ENCODE measurements at places on chromosomes 6 and 20.

DNA sequence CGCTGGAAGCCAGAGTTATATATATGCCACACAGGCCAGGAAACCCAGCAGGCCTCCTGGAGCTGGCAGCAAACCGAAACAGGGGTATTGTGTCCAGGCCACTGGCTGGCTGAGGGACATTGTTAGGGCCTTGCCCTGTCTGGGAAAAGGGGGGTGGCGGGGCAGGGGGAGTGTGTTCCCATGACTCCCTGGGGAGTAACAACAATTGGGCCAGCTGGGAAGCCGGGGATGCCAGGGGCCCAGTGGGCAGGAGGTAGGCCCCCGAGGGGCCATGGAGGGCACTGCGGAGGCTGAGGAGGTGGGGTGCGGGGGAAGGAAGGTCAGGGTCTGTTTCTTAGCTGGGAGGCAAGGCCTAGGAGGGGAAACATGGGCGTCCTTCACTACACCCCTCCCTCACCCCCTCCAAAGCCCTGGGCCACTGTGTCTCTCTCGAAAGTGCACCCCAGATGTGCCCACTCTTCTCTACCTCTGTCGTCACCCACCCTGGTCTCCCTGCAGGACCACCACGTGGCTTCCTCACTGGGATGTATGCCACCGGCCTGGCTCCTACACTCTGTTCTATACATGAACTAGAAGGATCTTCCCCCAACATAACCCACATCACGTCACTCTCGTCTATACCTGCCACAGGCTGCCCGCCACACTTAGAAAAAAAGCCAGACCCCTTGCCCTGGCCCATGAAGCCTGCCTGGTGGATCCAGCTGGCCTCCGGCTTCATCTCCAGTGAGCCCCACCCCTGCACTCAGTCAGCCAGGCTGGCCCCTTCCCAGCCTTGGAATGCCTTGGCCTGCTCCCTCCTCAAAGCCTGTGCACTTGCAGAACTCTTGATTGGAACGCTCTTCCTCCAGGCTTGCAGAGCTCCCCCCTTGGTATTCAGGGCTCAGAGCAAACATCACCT lies 7.8 kb upstream of the E2F1 start:
- DNase-seq: no peak

- DNase-seq: no peak
These were observed 332.0 kb downstream of the HAO1 start for GRCh38 chr20:7608250-7608649.

DNA sequence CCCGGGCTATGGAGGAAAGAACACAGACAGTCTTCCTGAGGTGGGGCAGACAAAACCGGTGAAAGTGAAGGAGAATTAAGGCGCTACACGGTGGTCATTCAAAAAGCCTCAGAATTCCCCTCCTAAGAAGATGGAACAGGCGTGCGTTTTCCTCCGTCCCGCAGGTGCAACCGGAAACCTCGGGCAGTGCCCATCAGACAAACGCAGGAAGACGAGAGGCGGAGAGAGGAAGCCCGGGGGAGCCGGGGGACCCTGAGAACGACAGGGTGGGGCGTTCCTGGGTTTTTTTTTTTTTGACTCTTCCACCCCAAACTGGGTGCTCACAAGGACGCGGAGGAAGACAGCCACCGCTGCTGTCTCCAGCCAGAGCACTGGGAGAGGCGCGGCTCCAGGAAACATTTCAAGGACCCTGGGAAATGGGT lies 25.4 kb downstream of the TTLL2 start:
- no peak for DNase-seq

DNA sequence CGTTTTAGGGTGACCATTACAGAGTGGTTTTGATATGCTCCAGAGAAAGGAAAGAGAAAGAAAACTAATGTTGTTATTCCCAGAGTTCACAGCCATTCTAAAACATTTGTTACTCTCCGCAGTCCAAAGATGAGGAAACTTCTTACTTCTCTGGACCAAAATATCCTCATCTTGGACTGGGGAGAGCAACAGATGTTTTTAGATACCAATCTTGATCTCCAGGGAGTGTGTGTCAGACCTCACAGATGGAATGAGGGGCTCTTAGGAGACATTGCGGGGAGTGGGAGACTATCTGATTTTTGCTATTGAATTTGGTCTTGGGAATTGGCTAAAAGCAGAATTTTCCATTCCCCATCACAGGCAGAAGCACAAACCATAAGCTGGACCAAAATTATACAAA lies 110.8 kb downstream of the TNFAIP3 start:
- DNase-seq: no peak

DNA sequence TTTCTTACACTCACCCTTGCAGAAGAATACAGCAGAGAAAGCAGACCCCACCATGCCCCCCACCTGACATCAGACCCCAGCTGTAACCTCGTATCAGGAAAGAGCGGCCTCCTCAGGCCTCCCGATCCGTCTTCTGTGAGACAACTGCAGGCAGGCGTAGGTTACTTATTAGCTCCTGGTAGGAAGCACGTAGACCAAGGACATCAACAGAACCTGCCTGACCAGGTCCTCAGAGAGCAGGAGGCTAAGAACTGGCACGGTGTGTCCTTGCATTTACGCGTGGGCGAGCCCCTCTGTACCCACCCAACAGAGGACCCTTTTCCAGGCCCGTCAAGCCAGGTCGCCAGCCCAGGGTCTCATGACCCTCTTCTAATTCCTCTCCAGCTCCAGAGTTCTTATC lies 51.0 kb downstream of the ABHD12 start:
- DNase-seq: no peak

DNA sequence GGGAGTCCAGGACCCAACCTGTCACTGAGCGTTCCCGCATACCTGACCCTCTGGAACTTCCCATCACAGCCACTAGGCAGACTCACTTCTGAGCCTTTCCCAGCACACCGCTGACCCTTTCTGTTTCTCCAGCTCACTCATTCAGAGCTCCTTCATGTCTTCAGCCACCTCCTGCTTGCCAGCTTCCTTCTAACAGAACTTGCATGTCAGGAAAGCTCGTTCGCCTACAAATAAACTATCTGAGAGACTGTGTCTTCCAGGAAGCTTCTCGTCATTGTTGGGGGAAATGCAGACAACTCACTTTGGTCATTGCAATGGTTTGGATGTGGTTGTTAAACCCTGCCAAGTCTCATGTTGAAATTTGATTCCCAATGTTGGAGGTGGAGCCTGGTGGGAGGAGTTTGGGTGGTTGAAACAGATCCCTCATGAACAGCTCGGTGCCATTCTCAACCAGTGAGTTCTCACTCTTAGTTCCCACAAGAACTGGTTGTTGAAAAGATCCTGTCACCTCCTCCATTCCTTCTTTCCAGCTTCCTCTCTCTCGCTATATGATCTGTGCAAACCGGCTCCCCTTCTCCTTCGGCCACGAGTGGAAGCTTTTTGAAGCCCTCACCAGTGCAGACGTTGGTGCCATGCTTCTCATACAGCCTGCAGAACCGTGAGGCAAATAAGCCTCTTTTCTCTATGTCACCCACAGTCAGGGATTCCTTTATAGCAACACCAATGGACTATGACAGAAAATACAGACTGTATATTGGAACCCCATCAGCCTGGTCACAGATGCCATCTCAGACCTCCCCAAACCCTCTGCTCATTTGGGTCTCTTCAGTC lies 1.4 kb upstream of the MUC21 start:
- no peak for DNase-seq

GRCh38 chr6:149488815-149489214 lies 4.0 kb upstream of the ZC3H12D start:
- DNase-seq: no peak

- DNase-seq: no peak
These were observed 49.4 kb upstream of the TOP1 start for GRCh38 chr20:40979247-40979646.

- DNase-seq: no peak
These were observed 8.8 kb downstream of the MYL9 start for GRCh38 chr20:36549942-36550789.

DNA sequence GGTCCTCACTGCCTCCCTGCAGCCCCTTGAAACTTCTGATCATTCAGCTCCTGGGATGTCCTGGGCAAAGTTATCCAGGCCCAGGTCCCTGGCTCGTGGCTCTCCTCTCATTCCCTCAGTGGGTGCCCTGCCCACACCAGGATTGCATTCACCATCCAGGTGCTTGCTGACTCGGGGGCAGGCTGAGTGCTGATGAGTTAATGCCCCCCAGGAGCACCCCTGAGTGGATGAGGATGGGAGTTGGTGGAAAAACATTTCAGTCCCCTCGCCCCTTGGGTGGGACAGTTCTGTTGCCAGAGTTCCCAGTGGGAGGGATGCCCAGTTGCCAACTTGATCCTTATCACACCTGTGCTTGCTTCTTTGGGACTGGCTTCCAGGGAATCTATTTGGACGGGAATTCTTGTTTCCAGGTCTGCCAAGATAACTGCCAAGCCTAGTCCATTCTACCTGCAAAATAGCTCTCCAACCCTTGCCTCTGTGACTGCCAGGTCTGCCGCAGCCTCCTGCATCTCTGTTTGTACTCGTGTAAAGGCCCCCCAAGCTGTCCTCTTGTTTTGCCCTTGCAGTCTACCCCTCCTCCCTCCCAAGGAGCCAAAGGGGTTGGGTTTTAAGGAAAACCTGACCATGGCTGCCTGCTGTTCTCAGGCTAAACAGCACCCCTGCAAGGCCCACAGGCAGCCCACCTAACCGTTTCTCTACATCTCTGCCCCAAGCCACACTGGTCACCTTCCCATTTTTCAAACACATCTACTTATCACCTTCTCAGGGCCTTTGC lies 11.6 kb upstream of the RSPO4 start:
- no peak for DNase-seq

DNA sequence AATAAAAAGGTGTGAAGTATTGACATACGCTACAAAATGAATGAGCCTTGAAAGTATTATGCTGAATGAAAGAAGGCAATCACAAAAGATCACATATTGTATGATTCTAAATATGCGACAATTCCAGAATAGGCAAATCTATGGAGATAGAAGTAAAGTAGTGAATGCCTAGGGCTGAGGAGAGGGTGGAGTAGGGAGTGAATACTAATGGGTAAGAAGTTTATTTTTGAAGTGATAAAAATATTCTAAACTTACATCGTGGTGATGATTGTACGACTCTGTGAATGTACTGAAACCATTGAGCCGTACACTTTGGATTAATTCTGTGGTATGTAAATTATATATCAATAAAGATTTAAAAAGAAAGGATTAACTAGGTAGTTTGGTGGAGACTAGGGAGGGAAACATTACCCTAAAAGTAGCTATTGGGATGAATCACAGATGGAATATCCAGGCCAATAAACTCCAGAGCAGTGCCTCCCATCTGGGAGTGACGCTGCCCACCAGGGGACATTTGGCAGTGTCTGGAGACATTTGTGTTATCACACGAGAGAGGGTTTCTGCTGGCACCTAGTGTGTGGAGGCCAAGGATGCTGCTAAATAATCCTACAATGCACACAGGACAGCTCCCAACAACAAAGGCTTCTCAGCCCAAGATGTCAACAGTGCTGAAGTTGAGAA lies 214.2 kb upstream of the PCSK2 start:
- no peak for DNase-seq

DNA sequence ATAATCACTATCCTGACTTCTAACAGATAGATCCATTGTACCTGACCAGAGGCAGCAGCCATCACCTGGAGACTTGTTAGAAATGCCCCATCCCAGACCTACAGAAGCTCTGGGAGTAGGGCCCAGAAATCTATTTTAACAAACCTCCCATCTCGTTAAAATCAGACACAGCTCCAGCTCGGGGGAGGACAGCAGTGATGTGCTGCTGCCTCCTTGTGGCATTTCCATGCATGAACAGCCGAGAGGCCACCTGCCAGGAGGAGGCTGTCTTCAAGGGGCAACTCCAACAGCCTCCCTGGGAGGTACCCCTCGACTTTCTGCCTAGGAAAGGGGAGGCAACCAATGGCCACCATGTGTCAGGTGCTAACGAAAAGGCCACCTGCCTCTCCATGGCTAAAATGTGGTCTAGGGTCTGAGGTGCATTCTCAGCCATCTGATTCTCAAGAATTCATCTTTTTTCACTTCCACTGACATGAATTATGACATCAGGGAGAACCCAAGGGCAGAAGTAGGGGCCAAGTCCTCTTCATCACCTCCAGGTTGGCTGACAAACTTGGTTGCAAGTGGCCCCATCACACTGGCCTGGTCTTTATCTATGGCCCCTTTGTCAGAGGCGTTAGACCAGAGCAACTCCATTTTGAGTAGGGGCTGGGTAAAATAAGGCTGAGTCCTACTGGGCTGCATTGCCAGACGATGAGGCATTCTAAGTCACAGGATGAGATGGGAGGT lies 12.2 kb upstream of the KCNK15 start:
- no peak for DNase-seq

DNA sequence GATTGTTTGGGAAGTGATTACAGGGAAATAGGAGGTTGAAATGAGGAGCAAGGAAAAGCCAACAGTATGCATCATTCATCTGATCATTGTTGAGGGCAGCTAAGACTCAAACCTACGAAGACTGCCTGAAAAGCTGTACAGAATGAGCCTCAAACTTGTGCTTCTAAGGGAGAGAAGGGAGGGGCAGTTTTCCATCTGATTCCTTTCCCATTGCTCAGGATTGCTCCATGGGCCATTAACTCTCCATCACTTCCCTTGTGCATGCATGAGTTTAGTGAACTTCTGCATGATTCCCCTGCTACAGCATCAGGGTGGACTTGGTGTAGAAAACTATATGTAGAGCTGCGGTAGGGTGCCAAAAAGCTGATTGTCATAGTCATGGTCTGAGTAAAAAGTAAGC lies 742.7 kb upstream of the SLC35B3 start:
- no peak for DNase-seq

GRCh38 chr20:50221501-50222308 lies 31.1 kb downstream of the CEBPB start:
- no peak for DNase-seq

- no peak for DNase-seq
These were observed 15.7 kb downstream of the SLC23A2 start for GRCh38 chr20:4985658-4986057.

DNA sequence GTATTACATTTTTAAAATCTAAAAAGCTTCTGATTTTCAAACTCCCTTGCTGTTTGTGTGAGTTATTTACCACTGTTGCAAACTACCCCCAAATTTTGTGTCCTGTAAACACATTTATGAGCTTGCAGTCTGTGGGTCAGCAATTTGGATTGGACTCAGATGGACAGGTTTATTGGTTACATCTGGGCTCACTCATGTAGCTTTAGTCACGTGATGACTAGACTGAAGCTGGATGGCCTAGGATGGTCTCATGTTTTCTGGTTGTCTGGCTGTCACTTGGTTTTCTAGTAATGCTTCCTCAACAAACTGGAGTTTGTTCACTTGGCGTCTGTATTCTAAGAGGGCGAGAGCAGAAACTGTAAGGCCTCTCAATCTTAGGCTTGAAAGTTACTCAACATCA lies 12.2 kb upstream of the C6orf58 start:
- DNase-seq: no peak

DNA sequence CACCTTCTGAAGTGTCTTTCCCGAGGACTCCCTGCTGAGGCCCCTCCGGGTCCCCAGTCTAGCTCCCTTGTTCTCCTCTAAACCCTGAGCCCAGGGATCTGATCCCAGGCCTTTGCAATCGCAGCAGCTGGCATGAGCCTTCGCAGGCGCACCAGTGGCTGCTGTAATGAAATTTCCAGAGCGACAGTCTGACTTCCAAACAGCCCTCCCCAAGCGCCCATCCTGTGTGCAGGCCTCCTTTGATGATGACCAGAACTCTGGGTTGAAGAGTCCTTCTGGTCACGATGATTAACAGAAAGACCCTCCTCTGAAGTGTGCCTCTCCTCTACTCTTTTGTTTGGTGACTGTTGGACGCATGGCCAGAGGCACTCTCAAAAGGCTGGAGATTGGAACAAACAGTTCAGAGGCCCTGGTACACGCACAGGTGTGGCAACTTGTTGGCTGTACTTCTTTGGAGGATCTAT lies 89.1 kb upstream of the MPC1 start:
- DNase-seq: no peak

GRCh38 chr6:98454809-98455322 lies 379.5 kb upstream of the POU3F2 start:
- DNase-seq: peak; percentile 49

GRCh38 chr6:37456816-37457560 lies 24.0 kb downstream of the CMTR1 start:
- no peak for DNase-seq
